ENCODE measurements at places on chromosomes 2 and 18.

DNA sequence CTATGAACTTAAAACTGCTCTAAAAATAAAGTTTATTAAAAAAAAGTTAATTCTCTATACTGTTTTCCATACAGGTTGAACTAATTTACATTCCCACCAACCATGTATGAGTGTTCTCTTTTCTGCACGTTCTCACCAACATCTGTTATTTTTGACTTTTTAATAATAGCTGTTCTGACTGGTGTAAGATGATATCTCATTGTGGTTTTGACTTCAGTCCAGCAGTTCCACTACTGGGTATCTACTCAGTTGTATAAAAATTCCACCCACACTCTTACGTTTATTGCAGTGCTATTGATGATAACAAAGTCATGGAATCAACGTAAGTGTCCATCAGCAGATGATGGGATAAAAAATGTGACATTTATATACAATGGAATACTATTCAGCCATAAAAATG lies 33.7 kb downstream of the SPAG16 start:
- DNase-seq, result no peak

DNA sequence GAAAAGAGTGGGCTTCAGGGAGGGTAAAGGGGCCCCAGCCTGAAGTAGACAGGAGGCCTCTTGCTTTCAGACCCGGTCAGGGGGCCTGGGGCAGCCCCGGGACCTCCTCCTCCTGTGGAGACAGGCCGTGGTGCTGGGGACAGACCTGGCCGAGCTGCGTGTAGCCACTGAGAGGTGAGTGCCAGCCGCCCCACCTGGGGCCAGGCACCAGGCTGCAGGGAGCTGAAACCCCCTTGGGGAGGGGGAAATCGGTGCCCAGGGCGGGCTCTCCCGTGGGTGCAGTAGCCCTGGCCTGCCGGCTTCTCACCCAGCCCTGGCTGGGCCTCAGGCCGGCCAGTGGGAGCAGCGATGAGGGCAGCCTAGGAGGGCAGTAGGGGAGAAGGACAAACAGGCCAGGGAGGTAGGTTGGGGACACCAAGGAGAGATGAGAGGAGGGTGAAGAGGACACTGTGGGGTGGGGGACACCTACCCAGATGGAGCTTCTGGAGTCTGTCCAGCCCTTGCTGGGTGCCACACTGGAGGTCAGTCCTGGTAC lies 24.0 kb downstream of the CROCC2 start:
- peak; percentile 25 for DNase-seq

GRCh38 chr2:80363330-80363729 lies 58.8 kb upstream of the LRRTM1 start:
- no peak for DNase-seq

DNA sequence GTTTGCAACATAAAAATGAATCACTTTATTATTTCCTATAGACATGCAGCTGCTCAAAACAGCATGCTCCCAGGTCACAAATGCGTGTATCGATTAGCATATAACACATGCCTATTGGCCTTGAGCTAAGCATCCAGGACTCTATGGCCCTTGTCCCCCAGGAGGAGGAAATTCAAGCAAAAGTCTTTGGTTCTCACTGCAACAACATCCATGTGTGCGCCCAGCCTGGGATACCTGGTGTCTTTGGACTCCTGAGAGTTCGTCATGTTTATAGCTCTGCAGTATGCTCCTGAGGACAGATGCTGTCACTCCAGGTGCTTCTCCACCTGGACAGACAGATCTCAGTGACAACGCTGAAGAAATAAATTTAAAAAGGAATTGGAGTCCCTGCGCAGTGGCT lies 284.6 kb downstream of the PHLPP1 start:
- DNase-seq, result no peak

DNA sequence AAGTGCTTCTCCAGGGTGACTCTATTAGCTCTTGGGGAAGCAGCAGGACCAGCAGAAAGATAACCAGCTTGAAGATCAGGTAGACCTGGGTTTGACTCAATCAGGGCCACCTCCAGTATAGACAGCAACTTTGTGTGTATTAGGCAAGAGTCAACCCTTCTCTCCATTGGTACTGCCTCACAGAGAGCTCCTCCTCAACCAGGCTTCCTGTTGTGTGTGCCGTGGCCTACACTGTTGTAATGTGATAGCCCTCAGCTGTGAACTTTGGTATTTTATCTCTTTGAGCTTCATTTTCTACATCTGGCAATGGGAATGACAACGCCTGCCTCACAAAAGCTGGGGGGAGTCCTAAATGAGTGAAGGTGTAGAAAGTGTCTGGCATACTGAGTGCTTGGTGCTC lies 17.0 kb upstream of the MAP3K20 start:
- DNase-seq, result no peak

GRCh38 chr2:11674983-11675382 lies 5.0 kb upstream of the NTSR2 start:
- DNase-seq, result no peak

- DNase-seq, result peak; percentile 12
These were observed 42.3 kb upstream of the GPC1 start for GRCh38 chr2:240392948-240393830.

GRCh38 chr2:240972201-240972600 lies 26.2 kb upstream of the SNED1 start:
- DNase-seq, result peak; percentile 22

DNA sequence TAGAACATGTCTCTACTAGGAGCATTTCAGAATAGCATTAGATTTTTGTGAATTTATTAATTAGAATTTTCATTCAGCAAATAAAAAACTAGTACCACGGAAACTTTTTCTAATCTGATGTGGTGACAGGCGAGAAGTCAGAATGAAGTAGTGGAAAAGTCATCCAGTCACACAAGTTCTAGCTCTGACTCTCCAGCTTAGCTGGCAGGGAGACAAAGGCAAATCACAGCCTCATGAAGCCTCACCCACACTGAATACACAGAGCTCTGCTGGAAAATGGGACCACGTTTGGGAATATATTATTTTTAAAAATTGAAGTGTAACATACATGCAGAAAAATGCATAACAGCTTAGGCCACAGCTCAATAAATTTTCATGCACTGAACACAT lies 86.1 kb downstream of the L3MBTL4 start:
- DNase-seq, result no peak

DNA sequence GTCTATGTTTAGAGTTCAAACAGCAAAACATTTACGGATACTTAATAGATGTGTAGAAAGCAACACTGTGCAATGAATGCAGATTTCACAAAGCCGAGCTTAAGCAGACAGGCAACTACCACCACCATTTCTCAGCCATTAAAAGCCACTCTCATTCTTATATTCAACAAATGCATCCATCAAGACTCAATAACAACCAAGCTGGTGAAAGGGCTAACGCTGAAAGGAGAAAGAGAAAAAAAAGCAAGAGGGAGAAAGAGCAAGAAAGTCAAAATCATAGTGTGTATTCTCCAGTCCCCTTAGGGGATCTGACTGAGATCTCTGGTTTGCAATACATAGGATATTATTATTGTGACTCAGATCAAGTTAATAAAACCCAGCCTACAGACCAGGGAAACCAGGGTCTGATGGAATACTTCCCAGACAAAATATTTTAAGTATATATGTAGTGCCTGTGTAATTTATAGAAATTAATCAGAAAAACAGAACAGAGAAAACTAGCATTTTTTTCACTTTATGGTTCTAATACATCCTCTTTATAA lies 14.1 kb downstream of the SATB2 start:
- DNase-seq, result no peak

DNA sequence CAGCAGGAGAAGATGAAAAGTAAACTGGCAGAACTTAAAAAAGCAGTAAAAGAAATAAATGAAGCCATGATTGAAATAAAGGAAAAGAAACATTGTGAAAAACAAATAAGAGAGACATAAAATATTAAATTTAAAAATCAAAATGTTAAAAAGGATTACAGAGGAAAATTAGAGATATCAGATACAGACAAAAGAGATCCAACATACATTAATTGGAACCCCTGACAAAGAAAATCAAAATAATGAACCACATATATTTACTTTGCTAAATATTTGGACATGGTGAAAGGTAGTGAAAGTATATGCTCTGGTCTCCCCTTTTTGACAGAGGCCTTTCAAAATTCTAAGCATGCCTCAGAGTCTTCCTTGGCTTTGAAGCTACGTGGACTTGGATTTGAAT lies 79.9 kb upstream of the TGFA start:
- DNase-seq, result no peak

GRCh38 chr2:65602603-65603235 lies 170.3 kb upstream of the SPRED2 start:
- no peak for DNase-seq

DNA sequence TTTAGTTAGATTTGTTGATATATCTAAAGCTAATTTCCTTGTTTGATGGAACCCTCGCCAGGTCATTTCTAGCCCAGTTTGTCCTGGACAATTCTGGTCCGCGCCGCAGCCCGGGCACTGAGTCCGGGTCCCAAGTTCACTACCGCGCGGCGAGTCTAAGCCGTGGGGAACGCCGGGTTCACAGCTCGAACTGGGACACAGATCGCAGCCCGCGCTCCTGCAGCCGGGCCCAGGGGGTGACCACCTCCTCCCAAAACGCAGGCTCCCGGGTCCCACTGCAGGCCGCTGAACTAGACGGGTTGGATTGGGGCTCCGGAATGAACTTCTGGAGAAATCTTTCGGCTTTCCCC lies 681 bp downstream of the ACADL start:
- peak; percentile 45 for DNase-seq

DNA sequence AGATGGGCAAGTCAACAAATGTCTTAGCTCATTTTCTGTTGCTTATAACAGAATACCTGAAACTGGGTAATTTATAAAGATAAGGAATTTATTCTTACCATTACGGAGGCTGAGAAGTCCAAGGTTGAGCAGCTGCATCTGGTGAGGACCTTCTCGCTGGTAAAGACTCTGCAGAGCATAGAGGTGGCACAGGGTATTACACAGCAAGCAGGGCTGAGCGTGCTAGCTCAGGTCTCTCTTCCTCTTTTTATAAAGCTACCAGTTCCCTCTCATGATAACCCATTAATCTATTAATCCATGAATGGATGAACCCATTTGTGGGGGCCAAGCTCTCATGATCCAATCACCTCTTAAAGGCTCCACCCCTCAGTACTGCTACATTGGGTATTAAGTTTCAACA lies 109.1 kb downstream of the CDK15 start:
- DNase-seq, result no peak

GRCh38 chr18:59724103-59724502 lies 26.9 kb upstream of the CCBE1 start:
- DNase-seq, result no peak

DNA sequence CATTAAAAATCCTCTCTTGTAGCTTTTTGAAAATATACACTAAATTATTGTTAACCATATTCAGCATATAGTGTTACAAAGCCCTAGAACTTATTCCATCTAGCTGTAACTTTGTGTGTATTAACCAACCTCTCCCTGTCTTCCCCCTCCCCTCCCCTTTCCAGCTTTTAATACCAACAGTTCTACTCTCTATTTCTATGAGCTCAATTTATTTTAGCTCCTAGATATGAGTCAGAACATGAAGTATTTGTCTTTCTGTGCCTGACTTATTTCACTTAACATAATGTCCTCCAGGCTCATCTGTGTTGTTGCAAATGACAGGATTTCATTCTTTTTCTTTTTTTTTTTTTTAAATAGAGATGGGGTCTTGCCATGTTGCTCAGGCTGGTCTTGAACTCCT lies 45.1 kb downstream of the GPD2 start:
- DNase-seq, result no peak

- no peak for DNase-seq
These were observed 106.8 kb downstream of the ASAP2 start for GRCh38 chr2:9313443-9313842.

GRCh38 chr18:48850822-48851598 lies 99.8 kb downstream of the SMAD7 start:
- peak; percentile 40 for DNase-seq

- DNase-seq, result no peak
These were observed 18.4 kb upstream of the WIPF1 start for GRCh38 chr2:174615871-174616436.

GRCh38 chr18:69730664-69731063 lies 217.0 kb downstream of the CD226 start:
- DNase-seq, result no peak

DNA sequence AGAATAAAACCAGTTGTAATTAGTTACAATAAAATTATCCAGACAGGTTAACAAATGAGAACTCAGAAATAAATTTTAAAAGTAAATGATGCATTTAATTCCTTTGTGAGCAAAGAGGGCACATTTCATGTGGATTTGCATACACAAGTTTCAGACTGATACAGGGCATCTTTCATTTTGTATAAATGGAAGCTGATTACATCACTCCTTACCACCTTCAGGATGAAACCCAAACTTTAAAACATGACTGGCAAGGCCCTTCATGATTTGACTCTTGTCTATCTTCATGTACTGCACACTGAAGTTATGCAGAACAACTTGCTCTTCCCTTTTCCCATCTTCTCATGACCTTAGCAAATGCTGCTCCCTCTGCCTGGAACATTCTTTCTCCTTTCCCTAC lies 26.9 kb downstream of the EFEMP1 start:
- DNase-seq, result no peak

GRCh38 chr18:67194886-67195285 lies 321.6 kb downstream of the DSEL start:
- DNase-seq, result no peak

GRCh38 chr2:28525481-28525880 lies 29.6 kb downstream of the PLB1 start:
- no peak for DNase-seq

DNA sequence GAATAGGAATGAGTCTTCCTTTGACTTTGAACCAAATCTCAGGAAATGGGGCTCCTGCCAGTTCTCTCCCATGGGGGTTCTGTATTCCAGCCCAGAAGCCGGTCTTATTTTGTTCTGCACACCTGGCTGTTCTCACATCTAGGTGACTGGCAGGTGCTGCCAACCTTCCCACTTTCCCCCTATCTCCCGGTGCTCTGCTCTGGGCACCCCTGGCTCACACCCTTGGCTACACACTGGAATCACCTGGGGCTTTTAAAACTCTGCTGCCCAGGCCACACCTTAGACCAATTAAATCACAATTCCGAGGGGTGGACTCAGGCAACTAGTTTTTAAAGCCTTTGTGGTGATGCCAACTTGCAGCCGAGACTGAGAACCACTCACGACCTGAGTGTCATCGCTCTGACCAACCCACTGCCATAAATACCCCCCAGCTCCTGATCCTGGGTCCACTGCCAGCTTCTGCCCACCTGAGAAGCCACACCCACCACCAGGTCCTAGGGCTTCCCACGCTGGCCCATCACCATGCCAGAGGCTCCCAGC lies 69.2 kb downstream of the KCNF1 start:
- no peak for DNase-seq

DNA sequence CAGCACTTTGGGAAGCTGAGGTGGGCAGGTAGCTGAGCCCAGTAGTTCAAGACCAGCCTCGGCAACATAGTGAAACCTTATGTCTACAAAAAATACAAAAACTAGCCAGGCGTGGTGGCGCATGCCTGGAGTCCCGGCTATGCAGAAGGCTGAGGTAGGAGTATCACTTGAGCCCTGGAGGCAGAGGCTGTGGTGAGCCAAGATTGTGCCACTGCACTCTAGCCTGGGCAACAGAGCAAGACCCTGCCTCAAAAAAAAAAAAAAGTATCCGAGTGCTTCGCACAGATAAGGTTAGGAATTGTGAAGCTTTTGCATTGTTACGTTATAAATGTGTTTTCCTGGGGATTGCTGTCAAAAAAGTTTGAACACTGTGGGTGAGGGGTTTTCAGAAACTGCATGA lies 4.1 kb downstream of the CTDSP1 start:
- DNase-seq, result no peak
